ENCODE measurements at places on chromosomes 2 and 18.
A peak's percentile ranks its signal among the peaks of the same experiment; 100 is the strongest.

- peak; percentile 96 for DNase-seq
These were observed 53.2 kb upstream of the ITM2C start for GRCh38 chr2:230811508-230811907.

DNA sequence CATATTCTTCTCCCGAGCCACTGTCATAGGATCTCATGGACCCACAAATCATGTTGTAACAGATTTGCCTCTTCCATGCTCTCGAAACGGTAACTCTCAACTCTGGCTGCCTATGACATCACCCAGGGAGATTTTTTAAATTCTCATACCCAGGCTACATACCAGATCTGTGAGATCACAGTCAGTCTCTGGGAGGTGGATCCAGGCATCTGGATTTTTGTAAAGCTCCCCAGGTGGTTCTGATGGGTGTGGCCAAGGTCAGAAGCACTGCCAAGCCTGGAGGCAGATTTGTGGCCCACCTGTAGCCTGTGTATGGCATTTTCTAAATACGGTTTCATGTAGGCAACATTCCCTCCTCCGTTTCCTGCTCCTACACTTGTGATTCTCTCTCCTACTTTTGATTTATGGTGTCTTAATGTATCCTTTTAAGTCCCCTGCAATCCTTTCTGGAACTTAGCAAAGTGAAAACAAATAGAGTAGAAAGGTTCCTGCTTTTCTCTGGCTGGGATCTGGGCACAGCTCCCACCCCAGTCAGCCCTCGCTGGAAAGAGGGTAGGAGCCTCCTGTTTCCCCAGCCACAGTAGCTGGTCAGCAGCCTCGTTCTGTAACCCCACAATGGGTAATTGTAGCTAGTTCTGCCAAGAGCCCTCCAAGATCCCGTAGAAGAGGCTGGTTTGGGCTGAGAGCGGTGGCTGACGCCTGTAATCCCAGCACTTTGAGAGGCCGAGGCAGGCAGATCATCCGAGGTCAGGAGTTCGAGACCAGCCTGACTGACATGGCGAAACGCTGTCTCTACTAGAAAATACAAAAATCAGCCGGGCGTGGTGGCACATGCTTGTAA is 96.2 kb downstream of the KLHL29 start:
- DNase-seq, result peak; percentile 77

DNA sequence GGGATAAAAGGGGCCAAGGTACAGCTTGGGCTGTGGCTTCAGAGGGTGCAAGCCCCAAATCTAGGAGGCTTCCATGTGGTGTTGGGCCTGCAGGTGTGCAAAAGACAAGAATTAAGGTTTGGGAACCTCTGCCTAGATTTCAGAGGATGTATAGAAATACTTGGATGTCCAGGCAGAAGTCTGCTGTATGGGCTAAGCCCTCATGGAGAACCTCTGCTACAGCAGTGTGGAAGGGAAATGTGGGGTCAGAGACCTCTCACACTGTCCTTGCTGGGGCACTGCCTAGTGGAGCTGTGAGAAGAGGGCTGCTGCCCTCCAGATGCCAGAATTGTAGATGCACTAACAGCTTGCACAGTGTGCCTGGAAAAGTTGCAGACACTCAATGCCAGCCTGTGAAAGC is 880.6 kb upstream of the ID2 start:
- no peak for DNase-seq

- DNase-seq, result no peak
These were observed 42.5 kb downstream of the MOB4 start for GRCh38 chr2:197558393-197558792.

- no peak for DNase-seq
These were observed 19.9 kb downstream of the ASB18 start for GRCh38 chr2:236244256-236244655.

GRCh38 chr2:23293731-23294130 is 91.2 kb upstream of the KLHL29 start:
- no peak for DNase-seq

- peak; percentile 79 for DNase-seq
These were observed 71.7 kb downstream of the PTRHD1 start for GRCh38 chr2:24721470-24721869.

DNA sequence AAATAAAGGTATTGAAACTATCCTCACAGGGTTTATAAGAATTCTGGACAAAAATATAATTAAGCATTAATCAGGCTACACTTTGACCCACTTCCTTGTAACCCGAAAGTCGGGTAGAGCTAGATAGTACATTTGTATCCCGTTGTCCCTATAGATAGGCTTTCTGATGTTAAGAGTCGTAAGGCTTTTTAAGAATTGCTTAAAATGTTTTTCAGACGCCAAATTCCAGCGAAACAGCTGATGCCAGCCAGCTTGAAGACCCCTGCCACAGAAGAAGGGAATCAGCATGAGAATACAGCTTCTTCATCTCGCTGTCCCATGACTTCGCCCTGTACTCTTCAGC is 962 bp upstream of the GPR155 start:
- no peak for DNase-seq

- DNase-seq, result no peak
These were observed 170.1 kb downstream of the LAMA1 start for GRCh38 chr18:6947338-6948030.

DNA sequence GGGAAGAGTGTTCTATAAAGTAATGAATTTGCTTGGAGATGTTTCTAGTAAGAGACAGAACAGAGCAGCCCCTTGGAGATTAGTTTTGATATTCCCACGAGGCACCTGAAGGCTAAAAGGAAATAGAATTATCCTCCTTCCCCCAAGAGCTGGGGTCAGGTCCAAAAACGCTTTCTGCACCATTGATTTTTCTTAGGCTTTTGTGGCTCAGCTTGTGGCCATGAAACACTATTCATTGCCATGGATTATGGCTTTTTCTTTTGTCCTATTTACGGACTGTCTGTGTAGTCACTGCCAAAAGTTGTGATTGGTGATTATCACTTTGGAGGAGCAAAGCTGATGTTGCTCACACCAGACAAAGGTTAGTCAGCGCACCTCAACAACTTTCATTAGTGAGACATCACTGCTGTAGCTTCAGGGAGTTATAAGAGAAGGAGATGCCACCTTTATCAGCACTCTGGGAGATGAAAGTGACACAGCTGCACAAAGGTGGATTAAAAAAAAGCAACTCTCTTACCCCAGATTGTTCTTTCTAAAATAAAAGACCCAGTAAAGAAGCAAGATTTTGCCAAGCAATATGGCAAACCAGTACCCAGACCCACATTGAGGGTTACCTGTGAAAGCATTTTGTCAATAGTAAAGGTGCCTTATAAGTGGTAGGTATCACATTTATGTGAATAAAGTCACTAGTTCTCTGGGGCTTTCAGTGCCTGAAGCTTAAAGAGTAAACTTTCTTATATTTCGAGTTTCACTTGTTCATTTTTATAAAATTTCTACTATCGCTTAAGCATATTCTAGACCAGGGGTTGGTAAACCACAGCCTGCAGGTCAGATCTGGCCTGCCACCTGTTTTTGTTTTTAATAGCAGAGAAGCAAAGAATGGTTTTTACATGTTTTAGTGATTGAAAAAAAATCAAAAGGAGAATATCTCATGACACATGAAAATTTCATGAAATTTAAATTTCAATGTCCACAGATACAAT is 10.6 kb downstream of the CXCR4 start:
- no peak for DNase-seq

DNA sequence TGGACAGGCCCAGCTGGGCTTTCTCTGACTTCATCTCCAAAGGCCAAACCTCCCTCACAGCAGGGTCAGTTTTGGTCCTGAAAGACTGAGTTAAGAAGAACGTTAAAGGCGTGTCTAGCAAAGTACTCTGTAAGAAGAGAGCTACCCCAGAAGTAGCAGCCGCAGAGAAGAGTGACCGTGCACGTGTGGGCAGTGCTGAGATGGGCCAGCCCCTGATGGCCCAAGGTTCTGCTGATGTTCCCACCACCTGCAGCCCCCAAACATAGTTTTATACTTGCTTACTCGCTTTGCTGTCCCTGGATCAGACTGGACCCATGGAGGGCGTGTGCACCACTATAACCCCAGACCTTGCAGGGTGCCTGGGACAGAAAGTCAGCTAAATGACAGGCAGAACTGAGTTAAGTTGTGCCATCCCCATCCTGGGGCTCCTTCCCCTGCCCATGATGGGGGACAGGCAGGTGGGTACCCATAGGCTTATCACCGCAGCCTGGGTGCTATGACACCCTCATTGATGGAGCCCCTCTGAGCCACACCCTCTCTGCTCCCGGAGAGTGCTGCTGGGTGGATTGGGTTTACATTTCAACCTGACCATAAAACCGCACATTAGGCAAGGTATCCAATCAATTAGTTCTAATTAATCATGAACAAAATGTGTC is 367.3 kb upstream of the HS6ST1 start:
- no peak for DNase-seq

GRCh38 chr18:47868744-47869143 is 61.7 kb downstream of the SMAD2 start:
- no peak for DNase-seq

DNA sequence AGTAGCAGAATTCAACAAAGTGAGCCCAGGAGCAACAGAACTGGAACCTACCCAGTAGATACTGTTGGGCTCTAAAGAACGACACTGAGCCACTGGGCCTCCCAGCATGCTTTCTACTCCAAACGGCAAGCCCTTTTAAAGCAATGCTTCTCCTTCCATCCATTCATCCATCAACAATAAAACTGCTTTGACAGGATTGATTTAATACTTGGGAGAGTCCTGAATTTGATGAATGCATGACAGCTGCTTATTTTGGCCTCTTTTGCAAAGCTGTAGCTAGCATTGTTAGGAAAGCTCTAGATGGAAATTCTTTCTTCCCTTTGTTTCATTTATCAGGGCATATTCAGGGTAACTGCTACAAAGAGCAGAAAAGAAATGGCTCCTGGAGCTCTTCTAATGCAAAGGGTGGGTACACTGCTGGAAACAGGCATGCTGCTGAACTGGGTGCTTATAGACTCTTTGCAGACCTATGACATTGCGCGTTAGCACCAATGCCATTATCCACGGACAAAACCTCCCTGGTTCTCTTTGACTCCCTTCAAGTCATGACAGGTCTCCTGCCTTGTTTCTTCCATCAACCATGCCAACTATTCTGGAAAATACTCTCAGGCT is 138.4 kb upstream of the HNRNPA3 start:
- no peak for DNase-seq

- no peak for DNase-seq
These were observed 19.3 kb upstream of the HDAC4 start for GRCh38 chr2:239420082-239420481.

DNA sequence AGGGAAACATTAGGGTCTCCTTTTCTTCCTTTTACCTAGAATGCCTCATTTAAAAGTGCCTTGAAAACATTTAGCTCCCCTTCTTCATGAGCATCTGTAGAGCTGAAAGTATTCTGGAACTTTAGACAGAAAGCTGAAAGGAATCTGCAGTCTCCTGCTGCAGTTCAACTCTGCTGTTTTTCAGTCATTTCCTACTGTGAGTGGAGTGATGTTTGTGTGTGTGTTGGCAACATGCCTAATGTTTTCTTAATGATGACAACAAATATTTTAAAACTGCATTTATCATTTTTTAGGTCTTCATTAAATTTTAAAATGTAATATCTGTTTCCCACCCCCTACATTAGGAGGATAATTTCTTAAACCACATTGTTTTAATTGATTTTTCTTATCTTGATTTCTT is 66.6 kb downstream of the TWSG1 start:
- DNase-seq, result no peak

DNA sequence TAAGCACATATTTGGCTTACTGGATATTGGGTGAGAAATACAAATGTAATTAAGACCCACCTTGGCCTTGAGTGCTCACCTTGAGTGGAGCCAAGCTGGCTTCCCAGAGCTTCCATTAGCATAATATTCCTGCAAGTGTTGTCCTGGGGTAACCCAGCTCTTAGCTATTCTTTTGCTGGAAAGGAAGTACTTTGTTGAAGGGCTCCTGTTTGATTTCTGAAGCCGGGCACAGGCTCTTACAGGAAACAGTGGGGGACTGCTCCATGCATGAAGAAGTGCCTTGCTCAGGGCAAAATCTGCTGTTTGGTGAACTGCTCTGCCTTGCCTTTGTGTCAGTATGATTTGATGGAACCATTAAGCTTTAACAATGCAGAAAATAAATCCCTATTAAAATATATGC is 325.4 kb downstream of the SMAD2 start:
- no peak for DNase-seq

DNA sequence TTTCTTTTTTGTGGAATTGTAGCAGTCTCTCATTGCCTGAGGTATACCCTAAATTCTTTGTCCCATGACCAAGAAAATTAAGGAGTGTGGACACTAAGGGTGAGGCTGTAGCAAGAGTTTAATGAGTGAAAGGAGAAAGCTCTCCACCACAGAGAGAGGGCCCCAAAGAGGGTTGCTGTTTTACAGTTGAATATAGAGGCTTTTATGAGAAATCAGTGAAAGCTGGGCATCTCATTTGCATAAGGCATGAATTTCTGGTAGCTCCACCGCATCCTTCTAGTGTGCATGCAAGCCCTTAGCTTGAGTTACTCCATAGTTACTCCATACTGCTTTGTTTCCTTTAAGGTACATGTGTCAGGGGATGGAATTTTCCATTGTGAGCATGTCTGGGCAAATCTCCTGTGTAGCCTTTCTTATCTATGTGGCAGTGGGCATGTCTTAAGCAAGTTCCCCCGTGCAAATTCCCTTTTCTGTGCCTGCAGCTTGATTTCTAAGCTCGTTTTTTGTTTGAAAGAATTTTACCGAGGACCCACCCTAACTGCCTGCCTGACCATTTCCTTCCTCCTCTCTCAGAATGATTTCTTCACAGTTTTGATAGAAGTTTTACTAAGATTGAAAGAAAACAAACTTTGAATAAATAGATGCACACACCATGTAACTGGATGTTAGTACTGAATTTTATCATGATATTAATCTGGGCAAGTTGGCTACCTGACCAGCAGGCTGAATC is 218.9 kb downstream of the PARD3B start:
- DNase-seq, result no peak

DNA sequence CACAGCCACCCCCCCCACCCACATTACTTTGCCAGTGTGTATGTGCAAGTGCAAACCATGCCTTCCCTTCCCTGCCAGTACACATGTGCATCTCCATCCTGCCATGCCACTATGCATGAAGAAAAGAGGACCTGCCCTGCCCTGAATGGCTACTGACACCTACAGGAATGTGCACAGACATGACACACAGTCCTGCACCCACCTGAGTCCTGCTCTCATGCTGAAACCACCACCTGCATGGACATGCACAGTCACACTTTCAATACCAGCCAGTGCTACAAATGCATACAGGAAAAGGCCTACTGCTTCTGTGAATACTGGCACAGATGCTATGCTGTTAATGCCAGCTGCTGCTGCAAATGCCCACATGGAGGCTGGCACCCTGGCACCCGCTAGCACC is 334.4 kb upstream of the DLGAP1 start:
- no peak for DNase-seq

- no peak for DNase-seq
These were observed 40.8 kb downstream of the COL5A2 start for GRCh38 chr2:189138800-189139199.

Data from fibroblast of villous mesenchyme (primary cell).